ENCODE measurements at places on chromosomes 2 and 18. TPM values are rescaled to one million over a fixed set of nuclear protein-coding genes. Genes with fewer than 3 reads are reported as not detected.

DNA sequence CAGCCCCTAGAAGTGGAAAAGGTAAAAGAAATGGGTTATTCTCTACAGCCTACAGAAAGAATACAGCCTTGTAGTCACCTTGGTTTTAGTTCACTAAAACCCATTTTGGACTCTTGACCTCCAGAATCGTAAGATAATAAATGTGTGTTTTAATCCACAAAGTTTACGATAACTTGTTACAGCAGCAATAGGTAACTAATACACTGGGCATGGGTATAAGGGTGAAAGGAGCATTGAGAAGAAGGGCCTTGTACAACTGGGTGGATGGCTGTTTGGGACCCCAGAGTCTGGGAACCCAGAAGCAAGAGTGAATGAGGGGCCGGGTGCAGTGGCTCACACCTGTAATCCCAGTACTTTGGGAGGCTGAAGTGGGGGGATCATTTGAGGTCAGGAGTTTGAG is 2.2 kb upstream of the MFSD6 start:
- no peak overlapping the region for H3K4me3 ChIP-seq
- no peak for DNase-seq
- H3K4me1 ChIP-seq: peaks cover 17% of the 10 kb centered on the region
- no peak overlapping the region for H3K27ac ChIP-seq

CREG2 gene
- polyA plus RNA-seq: not detected

- H3K27ac ChIP-seq: no peak overlapping the region
- H3K36me3 ChIP-seq: no peaks in the 10 kb centered on the region
- H3K4me3 ChIP-seq: no peak overlapping the region
- H3K4me1 ChIP-seq: no peaks in the 10 kb centered on the region
- H3K27me3 ChIP-seq: peaks cover 4% of the 10 kb centered on the region
These were observed 23.7 kb upstream of the ROCK2 start for GRCh38 chr2:11368059-11368572.

- no peak overlapping the region for H3K4me3 ChIP-seq
- H3K27me3 ChIP-seq: no peaks in the 10 kb centered on the region
- H3K36me3 ChIP-seq: no peaks in the 10 kb centered on the region
- H3K27ac ChIP-seq: no peak overlapping the region
- H3K4me1 ChIP-seq: no peaks in the 10 kb centered on the region
These were observed 97.3 kb upstream of the DCC start for GRCh38 chr18:52242711-52243110.

DNA sequence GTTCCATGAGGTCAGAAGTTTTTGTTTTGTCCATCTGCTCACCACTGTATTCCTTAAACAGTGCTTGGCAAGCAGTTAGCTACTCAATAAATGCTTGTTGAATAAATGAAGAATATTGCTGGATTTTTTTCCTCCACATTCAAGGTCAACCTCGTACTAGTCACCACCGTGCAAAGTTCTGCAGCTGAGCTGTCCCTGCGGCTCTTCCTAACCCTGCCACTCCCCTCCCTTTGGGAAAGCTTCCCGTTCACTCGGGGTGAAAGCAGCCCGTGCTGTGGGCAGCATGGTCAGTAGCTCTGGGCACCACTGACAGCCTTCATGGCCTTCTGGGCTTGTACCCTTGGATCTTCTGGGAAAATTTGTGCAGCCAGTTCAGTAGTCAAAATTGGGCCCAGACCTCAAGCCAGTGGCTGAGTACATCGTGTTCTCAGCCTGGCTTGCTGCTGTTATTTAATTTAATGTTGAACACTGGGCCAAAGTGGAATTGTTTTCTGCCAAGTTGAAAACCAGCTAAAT is 469.3 kb upstream of the RAB12 start:
- no peaks in the 10 kb centered on the region for H3K36me3 ChIP-seq
- H3K4me1 ChIP-seq: no peaks in the 10 kb centered on the region
- H3K27me3 ChIP-seq: no peaks in the 10 kb centered on the region
- H3K27ac ChIP-seq: no peak overlapping the region

DNA sequence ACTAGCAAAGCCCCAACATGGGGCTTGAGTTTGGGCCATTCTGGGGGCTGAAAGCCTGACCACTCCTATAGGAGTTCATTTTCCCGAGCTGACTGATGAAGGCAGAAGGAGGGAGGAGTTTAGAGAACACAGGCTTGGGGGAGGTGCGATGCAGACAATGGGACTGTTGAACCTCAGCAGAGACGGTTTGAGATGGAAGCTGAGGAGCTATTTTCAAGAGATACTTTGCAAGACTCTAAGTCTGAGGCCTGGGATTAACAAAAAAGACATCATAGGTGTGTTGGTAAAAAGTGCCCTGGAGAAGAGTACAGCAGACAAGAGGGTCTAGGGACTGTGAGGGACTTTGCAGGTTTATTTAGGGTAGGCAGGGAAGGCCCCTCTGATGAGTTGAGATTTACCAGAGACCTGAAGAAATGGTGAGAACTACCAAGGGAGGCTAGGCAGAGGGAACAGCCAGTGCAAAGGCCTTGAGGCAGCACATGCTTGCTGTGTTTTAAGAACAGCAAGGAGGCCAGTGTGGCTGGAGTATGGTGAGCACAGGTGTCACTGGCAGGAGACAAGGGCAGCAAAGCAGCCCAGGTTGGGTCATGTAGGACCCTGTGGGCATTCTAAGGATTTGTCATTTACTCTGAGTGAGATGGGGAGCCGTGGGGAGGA is 31.6 kb downstream of the PCBP1 start:
- H3K4me1 ChIP-seq: peaks cover 20% of the 10 kb centered on the region
- peak overlapping the region; percentile 50 for H3K4me3 ChIP-seq
- no peak for DNase-seq
- no peaks in the 10 kb centered on the region for H3K27me3 ChIP-seq
- H3K36me3 ChIP-seq: no peaks in the 10 kb centered on the region

DNA sequence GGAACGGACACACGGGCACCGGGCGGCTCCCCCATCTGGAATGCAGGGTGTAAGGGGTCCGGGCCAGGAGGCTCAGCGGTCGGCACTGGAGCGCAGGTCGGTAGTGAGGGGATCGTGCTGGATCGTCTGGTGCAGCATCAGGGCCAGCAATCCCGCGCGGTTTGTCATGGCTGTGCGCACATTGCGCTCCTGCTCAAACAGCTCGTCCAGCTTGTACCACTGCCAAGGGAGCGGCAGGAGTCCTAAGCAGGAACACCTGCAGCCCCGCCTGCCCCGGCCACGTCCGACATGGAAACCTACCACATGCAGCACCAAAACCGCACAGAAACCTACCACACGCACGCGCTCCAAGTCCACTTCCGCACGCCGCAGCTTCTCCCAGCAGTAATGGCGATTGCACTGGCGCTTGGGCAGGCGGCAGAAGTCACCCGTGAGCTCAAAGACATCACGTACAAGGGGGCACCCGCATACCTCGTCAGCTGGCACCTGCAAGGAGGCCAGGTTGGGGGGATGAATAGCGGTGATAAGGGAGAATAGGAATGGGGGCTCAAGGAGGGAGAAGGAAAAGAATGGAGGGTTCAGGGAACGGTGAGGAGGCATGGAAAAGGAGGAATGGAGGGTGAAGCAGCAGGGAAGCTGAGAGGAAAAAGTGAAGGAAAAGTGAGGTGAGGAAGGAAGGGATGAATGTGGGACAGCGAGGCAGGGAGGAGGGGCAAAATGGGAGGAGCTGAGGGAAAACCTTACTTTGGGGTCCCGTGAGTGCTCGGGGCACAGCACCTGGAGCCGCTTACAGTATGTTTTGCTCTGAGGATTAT is 1.4 kb upstream of the MBD1 start:
- peaks cover 40% of the 10 kb centered on the region for H3K4me1 ChIP-seq
- H3K4me3 ChIP-seq: peak overlapping the region; percentile 97
- DNase-seq: no peak
- peaks cover 22% of the 10 kb centered on the region for H3K36me3 ChIP-seq
- no peaks in the 10 kb centered on the region for H3K27me3 ChIP-seq

GRCh38 chr18:78130232-78131195 is 849.1 kb upstream of the SALL3 start:
- no peak for DNase-seq
- peaks cover 20% of the 10 kb centered on the region for H3K27me3 ChIP-seq
- no peaks in the 10 kb centered on the region for H3K36me3 ChIP-seq
- no peaks in the 10 kb centered on the region for H3K4me1 ChIP-seq

- no peaks in the 10 kb centered on the region for H3K36me3 ChIP-seq
- no peak overlapping the region for H3K4me3 ChIP-seq
- no peaks in the 10 kb centered on the region for H3K4me1 ChIP-seq
- H3K27me3 ChIP-seq: peaks cover 4% of the 10 kb centered on the region
These were observed 448.9 kb upstream of the SLC14A2 start for GRCh38 chr18:45166341-45166835.

CHRNA1 gene
- not detected for polyA plus RNA-seq

DNA sequence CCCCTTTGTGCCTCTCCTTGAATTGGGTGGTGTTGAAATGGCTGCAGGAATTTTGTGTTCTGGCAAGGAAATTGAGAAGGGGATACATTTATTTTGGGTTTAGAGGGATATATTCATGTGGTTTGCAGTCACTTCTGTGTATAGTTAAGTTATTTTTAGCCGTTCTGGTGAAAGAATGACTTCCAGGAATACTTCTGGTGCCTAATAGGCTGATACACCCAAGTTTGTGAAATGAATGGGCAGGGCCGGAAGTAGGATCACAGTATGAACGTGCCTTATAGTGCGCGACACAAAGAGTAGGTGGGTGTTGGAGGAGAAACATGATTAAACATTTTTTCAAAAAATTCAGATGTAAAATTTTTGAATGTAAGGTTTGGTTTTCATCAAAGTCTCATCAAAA is 168.6 kb upstream of the ATP5MC3 start:
- no peaks in the 10 kb centered on the region for H3K4me1 ChIP-seq
- DNase-seq: no peak
- H3K36me3 ChIP-seq: no peaks in the 10 kb centered on the region
- peaks cover 36% of the 10 kb centered on the region for H3K27me3 ChIP-seq
- H3K4me3 ChIP-seq: no peak overlapping the region

FAM124B gene
- polyA plus RNA-seq: 0.14 TPM

DNA sequence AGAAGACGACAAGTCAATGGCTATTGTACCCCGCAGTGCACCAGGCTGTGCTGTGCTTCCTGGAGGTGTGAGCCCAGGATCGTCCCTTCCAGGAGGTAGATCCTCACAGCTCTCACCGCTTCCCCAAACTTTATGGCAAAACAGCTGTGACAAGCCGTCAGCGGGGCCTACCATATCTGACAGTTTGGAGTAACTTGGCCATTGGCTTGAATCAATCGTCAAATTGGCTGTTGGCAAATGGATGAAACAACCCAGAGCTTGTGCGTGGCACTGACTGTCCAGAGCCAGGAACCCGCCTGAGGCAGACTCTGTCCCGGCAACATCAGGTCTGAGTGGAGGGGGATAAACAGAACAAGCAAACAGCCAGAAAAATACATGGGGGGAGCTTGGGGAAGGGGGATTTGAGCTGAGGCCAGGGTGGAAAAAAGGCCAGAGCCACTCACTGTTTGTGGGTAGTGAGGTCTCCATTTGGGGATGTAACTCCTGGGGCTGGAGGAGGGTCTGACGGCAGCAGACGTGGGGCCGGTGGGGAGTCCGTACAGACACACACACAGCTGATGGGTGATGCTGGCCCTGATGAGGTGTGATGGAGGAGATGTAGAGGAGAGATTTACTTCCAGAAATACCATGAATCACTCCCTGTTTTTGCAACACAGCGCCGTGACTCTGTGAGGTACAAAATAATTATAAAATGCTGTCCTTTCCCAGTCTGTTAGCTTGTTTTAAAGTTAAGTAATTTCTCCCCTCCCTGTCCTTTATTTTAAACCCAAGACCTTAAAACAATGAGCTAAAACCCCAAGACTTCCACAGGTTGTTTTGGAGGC is 174.8 kb downstream of the TWIST2 start:
- no peaks in the 10 kb centered on the region for H3K36me3 ChIP-seq
- no peak overlapping the region for H3K4me3 ChIP-seq
- H3K4me1 ChIP-seq: no peaks in the 10 kb centered on the region
- no peak for DNase-seq

SP140 gene
- 7.5 TPM for polyA plus RNA-seq
